ENCODE measurements at places on chromosomes 1 and 21.
A peak's percentile ranks its signal among the peaks of the same experiment; 100 is the strongest.

DNA sequence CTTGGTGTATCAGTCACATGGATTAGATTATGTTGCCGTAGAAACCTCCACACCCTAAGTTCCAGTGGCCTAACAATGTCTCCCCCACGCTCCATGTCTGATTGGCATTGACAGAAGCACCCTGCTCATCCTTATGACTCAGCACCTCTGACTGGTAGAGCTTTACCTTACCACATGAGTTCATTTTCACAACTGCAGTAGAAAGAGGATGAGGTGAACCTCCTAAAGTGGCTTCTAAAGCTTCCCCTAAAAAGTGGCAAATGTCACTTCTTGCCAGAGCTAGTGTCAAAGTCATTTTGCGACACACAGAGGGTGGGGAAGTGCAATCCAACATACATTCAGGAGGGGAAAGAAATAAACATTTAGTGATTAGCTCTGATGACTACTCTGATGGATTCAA lies 30.6 kb upstream of the LYPD8 start:
- no peak for DNase-seq

DNA sequence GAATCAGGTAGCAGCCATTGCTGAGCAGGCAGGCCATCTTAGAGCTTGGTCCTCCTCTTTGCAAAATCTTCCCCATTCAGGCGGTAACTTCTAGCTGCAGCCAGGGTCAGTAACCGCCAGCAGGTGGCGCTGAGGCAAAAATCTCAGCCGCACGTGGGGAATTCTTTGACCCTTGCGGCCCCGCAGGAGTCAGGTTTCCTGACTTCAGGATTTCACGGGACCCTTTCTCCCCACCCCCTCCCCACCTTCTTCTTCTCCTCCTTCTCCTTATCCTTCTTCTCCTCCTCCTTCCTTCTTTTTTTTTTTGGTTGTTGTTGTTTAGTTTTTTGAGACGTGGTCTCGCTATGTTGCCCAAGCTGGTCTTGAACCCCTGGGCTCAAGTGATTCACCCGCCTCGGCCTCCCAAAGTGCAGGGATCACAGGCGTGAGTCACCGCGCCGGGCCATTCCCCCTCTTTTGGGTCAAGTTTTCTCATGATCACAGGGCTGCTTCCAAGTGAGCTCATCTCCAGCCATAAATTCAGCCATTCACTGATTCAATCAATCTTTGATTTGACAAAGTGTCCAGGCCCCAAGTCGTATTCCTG lies 33.4 kb upstream of the TENT5B start:
- peak; percentile 38 for DNase-seq

GRCh38 chr21:22128671-22129070 lies 1130.5 kb downstream of the NCAM2 start:
- DNase-seq, result no peak

GRCh38 chr1:24152631-24153494 lies 9.9 kb upstream of the IL22RA1 start:
- no peak for DNase-seq

- DNase-seq, result no peak
Measured at GRCh38 chr1:63980740-63981407, 207.1 kb downstream of the ROR1 start.

GRCh38 chr1:173415905-173416450 lies 61.2 kb upstream of the PRDX6 start:
- no peak for DNase-seq

DNA sequence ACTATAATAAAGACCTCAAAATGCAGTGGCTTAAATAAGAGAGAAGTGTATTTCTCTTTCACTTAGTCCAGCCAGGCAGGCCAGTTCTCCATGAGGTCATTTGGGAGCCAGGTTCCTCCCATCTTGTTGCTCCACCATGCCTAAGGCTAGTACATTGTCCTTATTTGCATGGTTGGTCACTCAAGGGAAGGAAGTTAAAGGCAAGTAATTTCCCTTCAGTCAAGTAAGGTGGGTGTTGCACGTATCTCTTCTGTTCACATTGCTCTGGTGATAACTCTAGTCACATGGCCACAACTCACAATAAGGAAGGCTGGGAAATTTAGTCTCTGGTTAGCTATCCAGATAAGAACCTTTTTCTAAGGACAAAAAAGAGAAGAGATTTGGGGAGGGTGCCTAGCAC lies 27.2 kb upstream of the TADA1 start:
- DNase-seq, result no peak

GRCh38 chr1:203451836-203452784 lies 23.5 kb upstream of the PRELP start:
- DNase-seq, result no peak

DNA sequence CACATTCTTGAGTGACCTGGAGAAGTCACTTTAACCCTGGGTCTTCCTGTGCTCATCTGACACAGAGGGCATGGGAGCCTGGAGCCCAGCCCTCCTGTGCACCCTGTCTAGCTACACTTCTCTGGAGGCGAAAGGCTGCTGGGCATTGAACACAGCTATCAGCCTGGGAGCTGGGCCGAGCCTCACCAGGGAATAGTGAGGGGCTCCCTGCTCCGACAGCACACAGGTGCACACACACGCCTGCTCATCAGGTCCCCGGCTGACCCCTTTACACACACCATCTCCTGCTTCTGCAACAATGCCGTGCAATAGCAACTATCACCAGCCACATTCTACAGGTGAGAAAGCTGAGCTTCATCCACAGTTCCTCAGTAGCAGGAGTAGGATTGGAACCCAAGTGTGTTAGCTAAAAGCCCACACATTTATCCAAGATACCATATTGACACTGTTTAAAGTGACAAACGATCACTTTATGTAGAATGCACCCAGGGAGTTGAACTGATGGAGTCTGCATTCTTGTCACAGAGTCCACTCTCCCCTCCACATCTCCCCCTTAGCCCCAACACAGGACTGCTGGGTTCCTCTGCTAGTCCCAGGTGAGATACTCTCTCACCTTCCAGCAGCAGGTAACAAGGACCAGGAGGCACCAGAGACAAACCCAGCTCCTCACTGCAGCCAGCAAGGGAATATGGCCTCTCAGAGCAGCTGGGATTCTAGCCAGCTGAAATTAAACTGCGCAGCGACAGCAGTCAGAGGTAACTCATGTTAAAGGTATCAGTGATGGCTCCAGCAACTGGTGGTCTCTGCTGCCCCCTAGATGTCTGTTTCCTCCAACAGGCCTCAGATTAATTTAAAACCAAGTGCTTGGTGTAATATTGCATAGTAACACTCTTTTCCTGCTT lies 18.3 kb upstream of the CAPN8 start:
- DNase-seq, result peak; percentile 60

- DNase-seq, result peak; percentile 76
Measured at GRCh38 chr21:38440746-38441145, 57.5 kb downstream of the ERG start.

- no peak for DNase-seq
Measured at GRCh38 chr1:22143065-22144033, at the start of gene WNT4. Gene WNT4 (minus strand): TSS chr1:22143097. CDS start chr1:22142922, 175 bp downstream.

DNA sequence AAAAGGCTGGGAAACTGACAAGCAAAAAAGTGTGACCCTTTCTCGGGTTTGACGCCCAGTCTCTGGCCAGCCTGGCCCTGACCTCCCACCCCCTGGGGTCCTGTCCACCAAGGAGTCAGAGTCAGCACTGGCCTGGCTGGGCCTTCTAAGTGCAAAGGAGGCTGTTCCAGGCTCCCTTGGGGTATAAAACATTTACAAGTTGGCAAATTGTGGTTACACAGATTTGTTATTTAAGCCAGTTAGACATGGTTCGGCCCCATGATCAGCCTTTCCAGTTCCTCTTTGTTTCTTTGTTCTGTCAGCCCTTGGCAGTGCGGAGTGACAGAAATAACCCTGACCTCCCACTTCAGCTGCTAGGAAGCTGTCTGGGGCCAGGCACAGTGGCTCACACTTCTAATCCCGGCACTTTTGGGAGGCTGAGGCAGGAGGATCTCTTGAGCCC lies 161.6 kb upstream of the RAB4A start:
- no peak for DNase-seq

GRCh38 chr1:111736548-111737215 lies 2.5 kb downstream of the INKA2 start:
- DNase-seq, result no peak

- DNase-seq, result no peak
Measured at GRCh38 chr21:27043377-27043776, 76.5 kb upstream of the ADAMTS5 start.

- no peak for DNase-seq
Measured at GRCh38 chr1:53869454-53870117, 20.0 kb downstream of the YIPF1 start.

- peak; percentile 51 for DNase-seq
Measured at GRCh38 chr21:25005388-25005787, 601.9 kb downstream of the MRPL39 start.

- no peak for DNase-seq
Measured at GRCh38 chr1:93358293-93358692, 12.6 kb downstream of the DR1 start.

DNA sequence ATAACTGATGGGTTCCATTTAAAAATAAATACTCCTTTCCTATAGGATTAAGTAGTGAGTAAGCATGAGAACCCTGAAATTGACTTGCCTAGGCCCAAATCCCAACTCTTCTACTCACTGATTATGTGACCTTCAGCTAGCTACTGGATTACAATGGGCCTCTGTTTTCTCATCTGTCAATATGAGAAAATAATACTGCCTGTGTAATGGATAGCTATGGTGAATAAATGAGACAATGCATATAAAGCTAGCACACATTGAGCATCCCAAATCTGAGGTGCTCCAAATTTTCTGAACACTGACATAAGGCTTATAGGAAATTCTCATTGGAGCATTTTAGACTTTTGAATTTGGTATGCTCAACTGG lies 5.3 kb upstream of the LRRC8C start:
- no peak for DNase-seq

GRCh38 chr21:42861311-42861847 lies 18.0 kb downstream of the WDR4 start:
- DNase-seq, result no peak

GRCh38 chr1:203860396-203861025 lies 888 bp upstream of the SNRPE start:
- peak; percentile 34 for DNase-seq

GRCh38 chr1:84721152-84721551 lies 30.9 kb upstream of the SSX2IP start:
- no peak for DNase-seq

DNA sequence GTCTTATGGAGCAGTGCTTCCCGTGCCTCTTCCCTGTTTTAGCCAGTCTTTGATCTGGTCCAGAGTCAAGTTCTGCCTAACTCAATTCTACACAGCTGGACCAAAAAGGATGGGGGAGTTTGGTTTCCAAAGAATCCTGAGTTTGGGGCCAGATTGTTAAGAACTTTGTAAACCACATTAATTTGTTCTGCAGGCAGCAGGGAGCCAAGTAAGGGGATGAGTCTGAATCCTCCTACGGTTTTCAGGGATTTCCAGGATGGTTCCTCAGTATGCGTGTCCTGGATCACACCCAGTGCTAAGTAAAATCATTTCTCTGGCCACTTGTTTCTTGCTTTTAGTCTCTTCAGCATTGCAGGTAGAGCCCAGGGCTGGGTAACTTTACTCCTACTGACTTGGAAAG lies 26.1 kb upstream of the GJA5 start:
- DNase-seq, result no peak

- DNase-seq, result no peak
Measured at GRCh38 chr21:29753216-29753615, 186.6 kb downstream of the GRIK1 start.

- DNase-seq, result no peak
Measured at GRCh38 chr1:156402331-156403020, 33.5 kb downstream of the RHBG start.

- no peak for DNase-seq
Measured at GRCh38 chr1:44033756-44034155, 2.5 kb upstream of the SLC6A9 start.

GRCh38 chr1:61620536-61620935 lies 104.4 kb downstream of the TM2D1 start:
- DNase-seq, result no peak

DNA sequence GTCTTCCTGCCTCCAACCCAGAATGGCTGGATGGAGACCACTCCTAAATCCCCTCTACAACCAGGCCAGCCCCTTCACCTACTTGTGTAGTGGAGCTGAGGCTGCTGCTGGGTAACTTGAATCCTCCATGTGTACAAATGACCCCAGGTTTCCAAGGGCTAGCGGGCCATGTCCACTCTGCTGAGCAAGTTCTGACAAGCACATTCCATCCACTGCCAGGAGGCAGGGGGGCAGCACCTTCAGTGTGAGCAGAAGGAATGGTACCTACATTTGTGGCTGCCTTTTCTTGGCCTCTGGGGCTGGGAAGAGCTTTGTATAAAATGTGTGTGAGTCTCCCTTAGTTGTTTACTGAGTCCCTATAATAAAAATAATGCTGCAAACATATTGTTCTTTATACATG lies 14.5 kb downstream of the KIAA0040 start:
- DNase-seq, result no peak

- DNase-seq, result no peak
Measured at GRCh38 chr1:164824542-164824941, 265.6 kb downstream of the PBX1 start.

DNA sequence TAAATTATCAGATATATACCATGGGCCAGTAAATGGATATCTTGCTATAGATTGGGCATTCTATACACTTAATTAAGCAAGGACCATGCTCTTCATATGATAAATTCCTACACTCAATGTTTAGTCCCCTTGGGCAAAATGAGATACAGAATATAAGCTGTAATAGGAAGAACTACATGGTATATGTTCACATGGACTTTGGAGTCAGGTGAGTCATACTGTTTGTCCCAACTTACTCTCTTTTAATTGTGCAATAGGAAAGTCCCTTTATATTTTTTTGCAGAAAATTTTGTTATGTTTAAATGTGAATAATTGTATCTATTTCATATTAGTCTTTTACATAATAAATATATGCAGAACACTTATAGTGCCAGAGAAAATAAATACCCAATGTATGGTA lies 820.2 kb upstream of the ADAMTS5 start:
- no peak for DNase-seq

DNA sequence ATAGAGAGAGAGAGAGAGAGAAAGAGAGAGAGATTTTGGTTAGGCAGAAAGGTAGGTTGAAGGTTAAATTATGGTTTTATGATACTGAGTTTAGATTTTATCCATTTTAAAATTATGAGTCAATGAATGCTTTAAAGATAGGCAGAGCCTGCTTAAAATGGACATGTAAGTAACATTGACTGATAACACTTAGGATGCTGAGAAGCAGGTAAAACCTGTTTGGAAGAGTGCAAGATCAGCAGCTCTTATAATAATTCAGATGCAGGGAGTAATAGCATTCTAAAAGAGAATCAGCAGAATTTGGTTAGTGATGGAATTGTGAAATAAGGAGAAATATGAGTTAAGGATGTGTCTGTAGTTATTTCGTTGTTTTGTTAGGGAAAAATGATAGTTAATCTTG lies 446.6 kb downstream of the PLA2G4A start:
- DNase-seq, result no peak

DNA sequence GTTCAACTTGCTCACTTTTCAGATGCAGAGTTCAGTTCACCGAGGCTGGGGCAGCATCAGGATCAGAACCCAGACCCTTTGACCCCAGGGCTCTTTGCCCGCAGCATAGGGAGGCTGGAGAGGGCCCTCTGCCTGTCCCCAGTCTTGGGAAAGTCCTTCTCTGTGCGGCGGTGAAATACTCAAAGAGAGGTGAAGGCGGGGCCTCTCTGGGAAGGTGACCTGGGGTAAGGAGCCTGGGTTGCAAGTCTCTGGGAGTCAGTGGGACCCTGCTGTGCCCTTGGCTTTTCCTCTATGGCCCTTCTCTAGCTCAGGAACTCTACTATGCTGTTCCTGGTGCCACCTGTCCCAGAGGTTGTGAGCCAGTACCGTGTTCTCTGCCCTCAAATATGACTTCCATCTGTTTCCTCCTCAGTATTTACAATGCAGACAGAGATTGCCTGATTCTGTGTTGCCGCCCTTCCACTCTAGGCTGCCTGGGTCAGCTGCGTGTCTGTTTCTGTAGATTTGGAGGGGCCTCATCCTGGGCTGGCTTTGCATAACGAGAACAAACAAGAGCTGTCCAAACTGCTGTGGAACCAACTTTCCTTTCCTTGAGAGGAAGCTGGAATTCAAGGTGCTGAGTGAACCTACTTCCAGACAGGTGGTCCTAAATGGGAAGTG lies 18.7 kb upstream of the ZBTB21 start:
- no peak for DNase-seq
